GM18507 (cell line): ENCODE measurements at places on chromosomes 7 and 10.

DNA sequence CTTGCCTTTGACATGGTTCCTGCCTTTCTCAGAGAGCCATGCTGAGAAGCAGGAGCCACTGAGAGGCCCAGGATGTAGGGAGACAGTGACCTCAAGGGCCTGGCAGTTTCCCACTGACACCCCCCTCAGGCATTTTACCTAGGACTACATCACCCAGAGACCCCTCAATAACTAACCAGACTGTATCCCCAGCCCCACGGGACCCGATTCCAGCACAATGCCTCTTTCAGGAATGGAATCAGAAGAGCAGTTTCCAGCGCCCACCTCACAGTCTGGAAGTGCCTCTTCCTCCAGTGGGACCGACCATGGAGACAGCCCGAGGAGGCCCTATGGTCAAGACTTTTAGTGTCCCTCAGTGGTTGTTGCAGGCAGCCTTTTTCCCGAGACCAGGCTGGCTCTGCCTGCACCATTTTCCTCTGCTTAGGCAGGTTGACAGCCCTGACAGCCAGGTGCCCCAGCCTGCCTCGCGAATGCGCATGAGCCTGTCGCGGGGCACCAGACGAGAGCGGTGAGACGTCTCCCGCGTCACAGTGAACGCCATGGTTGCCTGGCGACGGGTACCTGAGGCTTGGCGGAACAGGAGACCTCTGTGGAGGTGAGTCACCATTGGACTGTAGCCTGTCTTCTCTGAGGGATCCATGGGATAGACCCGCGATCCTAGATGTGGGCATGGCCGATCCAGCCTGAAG is 28.4 kb upstream of the ZNF273 start:
- DNase-seq = no peak

DNA sequence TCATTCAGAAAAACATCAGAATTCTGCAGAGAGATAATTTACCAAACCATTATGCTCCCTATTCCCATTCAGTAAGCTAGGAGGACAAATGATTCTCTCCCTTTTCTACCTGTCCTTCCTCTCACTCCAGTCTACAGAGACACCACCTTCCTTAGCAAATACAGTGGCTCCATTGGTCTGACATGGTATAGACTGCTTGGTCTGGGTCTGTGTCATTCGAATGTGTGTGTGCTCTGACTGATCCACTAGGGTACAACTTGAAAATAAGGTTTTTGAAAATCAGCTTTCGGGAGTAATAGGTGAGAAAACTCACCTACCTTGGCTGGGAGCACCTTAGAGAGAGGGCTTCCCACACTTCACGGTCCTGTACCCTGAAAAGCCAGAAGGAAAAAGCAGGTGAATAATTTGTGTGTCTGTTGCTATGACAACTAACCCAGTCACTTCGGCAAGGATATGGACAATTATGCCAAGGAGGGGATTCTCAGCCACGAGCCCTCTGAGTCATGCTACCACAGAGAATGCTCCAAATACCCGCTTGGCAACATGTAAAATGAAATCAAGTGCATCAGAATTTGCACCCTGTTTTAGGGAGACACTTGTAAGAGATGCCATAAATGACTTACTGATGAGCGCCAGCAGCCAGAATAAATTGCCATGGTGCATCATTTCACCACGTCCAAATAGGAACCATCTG is 114.5 kb upstream of the PRKCQ start:
- DNase-seq = no peak

- peak; percentile 29 for DNase-seq
Observed at GRCh38 chr7:106346678-106347217, 62.0 kb upstream of the NAMPT start.

DNA sequence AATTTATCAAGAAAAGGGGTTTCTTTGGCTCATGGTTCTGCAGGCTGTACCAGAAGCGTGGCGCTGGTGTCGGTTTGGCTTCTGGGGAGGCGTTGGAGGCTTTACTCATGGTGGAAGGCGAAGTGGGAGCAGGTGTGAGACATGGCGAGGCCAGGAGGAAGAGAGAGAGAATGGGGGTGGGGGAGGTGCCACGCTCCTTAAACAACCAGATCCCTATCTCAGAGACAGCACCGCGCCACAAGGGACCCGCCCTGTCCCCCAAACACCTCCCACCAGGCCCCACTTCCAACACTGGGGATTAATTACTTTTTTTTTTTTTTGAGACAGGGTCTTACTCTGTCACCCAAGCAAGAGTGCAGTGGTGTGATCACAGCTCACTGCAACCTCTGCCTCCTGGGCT is 18.0 kb upstream of the SH2B2 start:
- no peak for DNase-seq

- DNase-seq = no peak
Observed at GRCh38 chr7:124085179-124085578, 52.3 kb upstream of the TMEM229A start.

DNA sequence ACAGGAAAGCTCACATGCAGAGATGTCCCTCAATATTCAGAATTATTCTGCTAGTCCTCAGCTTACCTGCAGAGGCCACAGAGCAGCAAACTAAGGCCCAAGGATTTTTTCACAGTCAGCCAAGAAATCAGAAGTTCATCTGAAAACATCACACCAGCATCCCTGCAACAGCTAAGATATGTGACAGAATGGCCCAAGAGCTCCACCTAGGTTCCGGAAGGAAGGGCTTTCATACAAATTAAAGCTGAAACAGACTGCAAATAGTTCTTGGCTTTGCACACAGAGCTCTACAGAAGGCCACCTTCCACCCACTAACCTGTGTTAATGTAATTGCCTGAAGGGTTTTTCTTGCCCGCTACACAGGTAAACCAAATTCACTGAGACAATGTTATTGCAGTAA is 438.8 kb upstream of the C7orf33 start:
- no peak for DNase-seq

GRCh38 chr10:103480521-103480920 is 1.5 kb upstream of the CALHM3 start:
- no peak for DNase-seq

GRCh38 chr7:155338632-155339320 is 41.1 kb downstream of the INSIG1 start:
- no peak for DNase-seq

- no peak for DNase-seq
Observed at GRCh38 chr7:23472046-23472445, 1.8 kb upstream of the IGF2BP3 start.

DNA sequence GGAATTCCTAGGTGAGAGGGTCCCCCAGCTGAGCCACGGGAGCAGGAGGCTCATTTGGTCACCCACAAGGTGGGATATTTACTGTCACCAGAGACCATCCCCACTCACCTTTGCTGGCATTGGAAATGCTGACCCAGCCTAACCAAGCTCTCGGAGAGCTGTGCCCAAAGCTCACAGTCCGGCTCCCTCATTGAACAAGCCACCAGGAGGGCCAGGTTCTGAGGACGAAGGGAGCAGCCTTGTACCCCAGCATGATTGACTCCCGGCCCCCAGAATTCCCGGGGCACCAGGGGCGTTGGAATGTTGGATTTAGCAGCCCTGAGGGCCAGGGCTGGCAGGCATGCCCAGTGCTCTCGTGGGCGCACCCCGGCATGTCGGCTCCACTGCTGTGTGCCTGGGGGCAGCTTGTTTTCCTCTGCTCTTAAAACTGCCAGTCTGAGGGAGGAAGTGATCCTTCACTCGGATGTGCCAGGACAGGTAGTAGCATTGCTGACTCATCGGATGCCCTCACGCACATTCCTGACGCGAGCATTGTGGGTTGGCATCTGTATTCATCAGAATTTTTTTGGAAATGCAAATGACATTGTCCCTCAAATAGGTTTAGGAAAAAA is 23.3 kb downstream of the CLIP2 start:
- DNase-seq = no peak

GRCh38 chr10:5282137-5282536 is 82.6 kb upstream of the UCN3 start:
- DNase-seq = no peak

- no peak for DNase-seq
Observed at GRCh38 chr7:3836855-3837254, 535.8 kb downstream of the SDK1 start.

GRCh38 chr10:127193125-127193524 is 3.3 kb downstream of the INSYN2A start:
- DNase-seq = no peak

DNA sequence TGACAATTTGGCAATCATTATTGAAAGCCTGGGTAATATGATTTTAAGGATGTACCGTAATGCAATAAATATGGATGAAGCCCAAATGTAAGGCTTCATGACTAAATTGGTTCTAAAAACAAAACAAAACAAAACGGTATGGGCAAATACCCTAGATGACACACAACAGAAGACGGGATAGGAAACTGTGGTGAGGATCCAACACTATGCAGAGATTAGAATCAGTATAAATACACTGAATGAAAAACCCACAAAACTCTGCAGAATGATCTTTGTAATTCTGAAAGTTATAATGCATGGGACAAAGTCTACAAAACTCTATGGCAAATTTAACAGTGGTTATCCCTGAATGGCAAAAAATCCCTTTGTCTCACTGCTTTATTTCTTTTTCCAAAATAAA is 57.6 kb downstream of the MALSU1 start:
- no peak for DNase-seq

GRCh38 chr7:108059526-108059925 is 56.6 kb upstream of the LAMB1 start:
- no peak for DNase-seq

DNA sequence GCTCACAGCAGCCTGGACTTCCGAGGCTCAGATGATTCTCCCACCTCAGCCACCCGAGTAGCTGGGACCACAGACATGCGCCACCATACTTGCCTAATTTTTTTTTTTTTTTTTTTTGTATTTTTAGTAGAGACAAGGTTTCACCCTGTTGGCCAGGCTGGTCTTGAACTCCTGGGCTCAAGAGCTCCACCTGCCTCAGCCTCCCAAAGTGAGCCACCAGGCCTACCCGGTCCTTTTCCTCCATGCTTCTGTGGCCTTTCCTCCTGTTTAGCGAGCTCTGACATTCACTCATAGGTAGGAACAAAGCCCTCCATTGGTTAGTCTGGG is 50.1 kb upstream of the SRPK2 start:
- no peak for DNase-seq

DNA sequence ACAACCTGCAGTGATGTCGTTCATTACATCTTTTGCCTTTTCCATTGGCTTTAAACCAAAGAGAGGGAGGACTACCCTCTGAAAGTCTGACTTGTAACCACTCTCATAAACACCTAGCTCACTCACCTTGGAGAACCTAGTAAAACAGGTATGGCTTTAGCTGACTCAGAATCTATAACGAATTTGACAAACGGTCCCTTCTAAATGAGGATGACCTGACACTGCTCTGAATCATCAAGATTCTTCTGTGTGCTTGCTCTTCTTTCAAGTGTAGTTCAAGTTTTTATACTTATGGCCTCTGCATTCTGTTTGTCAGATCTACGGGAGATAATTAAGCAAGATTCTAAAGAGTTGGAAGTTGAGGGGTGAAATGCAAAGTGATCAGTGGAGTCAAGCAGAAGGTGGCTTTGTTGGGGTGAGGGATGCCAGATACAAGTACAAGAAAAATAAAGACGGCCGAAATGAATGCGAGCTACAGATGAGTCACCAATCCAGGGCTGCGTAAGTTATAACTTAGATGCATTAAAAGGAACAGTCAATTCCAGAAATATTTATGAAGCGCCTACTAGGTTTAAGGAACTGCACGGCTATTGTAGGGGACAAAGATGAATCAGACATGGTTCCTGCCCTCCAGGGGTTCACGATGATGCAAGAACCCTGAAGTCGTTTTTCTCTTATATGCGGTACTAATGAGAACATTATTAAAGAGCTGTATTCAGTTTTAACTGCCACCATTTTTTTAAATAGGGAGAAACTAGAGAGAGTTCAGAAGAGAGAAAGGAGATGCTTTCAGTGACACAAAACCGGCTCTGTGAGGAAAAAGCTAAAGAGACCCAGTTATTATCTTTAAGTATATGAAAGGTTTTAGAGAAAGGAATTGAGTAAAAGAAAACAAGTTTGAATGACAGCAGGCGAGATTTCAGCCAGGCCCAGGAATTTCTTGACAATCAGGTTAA is 6.5 kb downstream of the HIPK2 start:
- no peak for DNase-seq

DNA sequence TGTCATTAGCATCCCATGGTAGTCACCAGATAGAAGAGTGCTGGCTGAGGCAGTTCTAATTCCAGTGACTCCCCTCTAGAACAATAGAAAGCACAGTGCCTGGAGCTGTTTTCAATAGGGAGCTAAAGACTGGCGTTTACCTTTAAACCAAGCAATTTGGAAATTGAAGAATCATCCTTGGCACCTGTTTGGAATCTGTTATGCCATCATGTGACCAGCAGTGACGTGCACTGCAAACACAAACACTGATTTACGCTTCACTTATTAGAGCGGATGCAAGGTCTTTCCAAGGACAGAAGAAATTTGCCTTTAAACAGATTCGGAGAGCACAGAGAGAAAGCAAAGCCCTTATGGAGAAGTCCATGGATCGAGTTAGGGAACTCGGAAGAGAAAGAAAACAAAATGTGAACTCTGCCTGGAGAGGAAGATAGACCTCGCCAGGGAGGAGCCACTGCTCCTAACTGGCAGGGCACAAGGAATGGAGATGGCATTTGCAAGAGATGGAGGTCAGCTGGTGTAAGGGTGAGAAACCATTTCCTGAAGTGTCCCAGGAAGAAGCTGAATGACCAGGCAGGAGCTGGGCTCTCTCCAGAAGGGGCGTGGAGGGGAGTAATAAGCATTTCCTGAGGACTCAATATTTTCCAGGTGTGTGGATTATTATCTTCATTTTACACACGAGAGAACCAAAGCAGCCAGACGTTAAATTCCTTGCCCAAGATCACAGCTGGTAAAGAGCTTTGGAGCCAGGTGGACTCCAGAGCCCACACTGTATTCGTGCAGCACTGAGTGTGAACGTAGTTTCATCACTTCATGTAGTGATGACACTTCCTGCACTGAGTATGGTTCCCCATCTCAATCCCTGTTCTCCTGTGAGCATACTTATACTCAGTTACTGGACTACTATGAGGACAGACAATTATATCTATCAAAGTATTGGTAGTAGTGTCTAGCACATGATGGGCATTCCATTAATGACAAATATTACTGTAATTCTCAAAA is 97.7 kb downstream of the CUBN start:
- no peak for DNase-seq

GRCh38 chr10:83880252-83880791 is 259.0 kb upstream of the GHITM start:
- no peak for DNase-seq

- no peak for DNase-seq
Observed at GRCh38 chr7:133121175-133121844, 39.4 kb upstream of the CHCHD3 start.

DNA sequence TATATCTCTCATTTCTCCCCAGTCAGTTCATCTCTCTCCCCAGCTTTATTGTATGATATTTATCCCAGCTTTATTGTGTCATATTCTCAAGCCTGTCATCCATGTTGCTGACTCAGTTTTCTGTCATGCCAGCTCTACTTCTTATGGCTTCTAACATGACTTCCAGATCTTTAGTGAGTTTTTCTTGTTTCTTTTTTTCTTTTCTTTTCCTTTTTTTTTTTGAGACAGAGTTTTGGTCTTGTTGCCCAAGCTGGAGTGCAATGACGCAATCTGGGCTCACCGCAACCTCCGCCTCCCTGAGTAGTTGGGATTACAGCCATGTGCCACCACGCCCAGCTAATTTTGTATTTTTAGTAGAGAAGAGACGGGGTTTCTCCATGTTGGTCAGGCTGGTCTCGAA is 28.7 kb upstream of the CALU start:
- DNase-seq = no peak
